HT1080 (cell line): ENCODE measurements at places on chromosomes 11 and 22. TPM values are rescaled to one million over a fixed set of nuclear protein-coding genes. Genes with fewer than 3 reads are reported as not detected.

The DNHD1 gene
- 3.5 and 5.7 TPM in 2 replicates for total RNA-seq

The FGF4 gene
- not detected in 2 replicates for total RNA-seq

The TEAD1 gene
- 60.5 and 74.3 TPM in 2 replicates for total RNA-seq

The DERL3 gene
- not detected in 2 replicates for total RNA-seq

The TMEM121B gene
- total RNA-seq: 0.10 TPM in 1 of 2 replicates, not detected in the other

The HBG2 gene
- total RNA-seq: 15.1 and 19.5 TPM in 2 replicates

The SAA4 gene
- total RNA-seq: not detected in 2 replicates

The ZPR1 gene
- total RNA-seq: 105 and 106 TPM in 2 replicates

The LYVE1 gene
- not detected in 2 replicates for total RNA-seq

The SOX6 gene
- total RNA-seq: 0.13 and 0.84 TPM in 2 replicates

The MEN1 gene
- 22.3 and 34.1 TPM in 2 replicates for total RNA-seq

The PACSIN2 gene
- 47.9 and 53.9 TPM in 2 replicates for total RNA-seq

The MPZL3 gene
- 1.7 and 2.2 TPM in 2 replicates for total RNA-seq

The PACSIN3 gene
- 57.4 and 64.6 TPM in 2 replicates for total RNA-seq

The EFCAB6 gene
- total RNA-seq: not detected in 2 replicates

The SUSD2 gene
- total RNA-seq: 0.10 and 0.17 TPM in 2 replicates

The SNX19 gene
- 45.4 and 53.5 TPM in 2 replicates for total RNA-seq

The NAALADL1 gene
- 0.23 TPM in 1 of 2 replicates, not detected in the other for total RNA-seq

The JAML gene
- total RNA-seq: not detected in 2 replicates

The MAFF gene
- total RNA-seq: 15.0 and 18.9 TPM in 2 replicates

The ANGPTL5 gene
- not detected in 2 replicates for total RNA-seq

The CDC42EP1 gene
- total RNA-seq: 67.3 and 95.3 TPM in 2 replicates

The LRRC75B gene
- 0.70 and 1.1 TPM in 2 replicates for total RNA-seq

The PHRF1 gene
- 37.0 and 40.5 TPM in 2 replicates for total RNA-seq

The NRIP3 gene
- 52.6 and 61.3 TPM in 2 replicates for total RNA-seq

The GATD1 gene
- 19.6 and 27.6 TPM in 2 replicates for total RNA-seq

The OR56A1 gene
- not detected in 2 replicates for total RNA-seq

The PPP1CA gene
- 324 and 339 TPM in 2 replicates for total RNA-seq

The CCDC73 gene
- total RNA-seq: 0.03 TPM in 1 of 2 replicates, not detected in the other

The KRTAP5-11 gene
- not detected in 2 replicates for total RNA-seq

The DESI1 gene
- total RNA-seq: 71.2 and 102 TPM in 2 replicates

The POU2AF2 gene
- not detected in 2 replicates for total RNA-seq

The HORMAD2 gene
- not detected in 2 replicates for total RNA-seq

The DAGLA gene
- total RNA-seq: 3.7 and 6.2 TPM in 2 replicates

The NEFH gene
- not detected in 2 replicates for total RNA-seq

The CCDC87 gene
- 0.03 TPM in 1 of 2 replicates, not detected in the other for total RNA-seq

The GGTLC3 gene
- not detected in 2 replicates for total RNA-seq

The C1QTNF5 gene
- 0.96 and 1.8 TPM in 2 replicates for total RNA-seq

The C22orf31 gene
- total RNA-seq: not detected in 2 replicates

The YAP1 gene
- 86.4 and 139 TPM in 2 replicates for total RNA-seq

The CYP2R1 gene
- 4.0 and 5.9 TPM in 2 replicates for total RNA-seq

The FIBIN gene
- not detected in 2 replicates for total RNA-seq

The SMTNL1 gene
- total RNA-seq: not detected in 2 replicates

The RRAS2 gene
- 80.7 and 93.9 TPM in 2 replicates for total RNA-seq

The CASP5 gene
- total RNA-seq: not detected in 2 replicates

The MMP12 gene
- not detected in 2 replicates for total RNA-seq

The PLEKHB1 gene
- 0.13 and 0.80 TPM in 2 replicates for total RNA-seq

The IGF2 gene
- total RNA-seq: 0.24 TPM in 1 of 2 replicates, not detected in the other

The CRYBB2 gene
- total RNA-seq: not detected in 2 replicates

The NTM gene
- total RNA-seq: 46.5 and 65.7 TPM in 2 replicates

The PHETA2 gene
- total RNA-seq: not detected in 2 replicates

The KCNJ4 gene
- 0.40 and 0.45 TPM in 2 replicates for total RNA-seq
